ENCODE measurements at places on chromosomes 2 and 18. TPM values are rescaled to one million over a fixed set of nuclear protein-coding genes. Genes with fewer than 3 reads are reported as not detected.
A peak's percentile ranks its signal among the peaks of the same experiment; 100 is the strongest.

- peak; percentile 74 for DNase-seq
These were observed 78.0 kb upstream of the PNPT1 start for GRCh38 chr2:55771612-55772011.

DNA sequence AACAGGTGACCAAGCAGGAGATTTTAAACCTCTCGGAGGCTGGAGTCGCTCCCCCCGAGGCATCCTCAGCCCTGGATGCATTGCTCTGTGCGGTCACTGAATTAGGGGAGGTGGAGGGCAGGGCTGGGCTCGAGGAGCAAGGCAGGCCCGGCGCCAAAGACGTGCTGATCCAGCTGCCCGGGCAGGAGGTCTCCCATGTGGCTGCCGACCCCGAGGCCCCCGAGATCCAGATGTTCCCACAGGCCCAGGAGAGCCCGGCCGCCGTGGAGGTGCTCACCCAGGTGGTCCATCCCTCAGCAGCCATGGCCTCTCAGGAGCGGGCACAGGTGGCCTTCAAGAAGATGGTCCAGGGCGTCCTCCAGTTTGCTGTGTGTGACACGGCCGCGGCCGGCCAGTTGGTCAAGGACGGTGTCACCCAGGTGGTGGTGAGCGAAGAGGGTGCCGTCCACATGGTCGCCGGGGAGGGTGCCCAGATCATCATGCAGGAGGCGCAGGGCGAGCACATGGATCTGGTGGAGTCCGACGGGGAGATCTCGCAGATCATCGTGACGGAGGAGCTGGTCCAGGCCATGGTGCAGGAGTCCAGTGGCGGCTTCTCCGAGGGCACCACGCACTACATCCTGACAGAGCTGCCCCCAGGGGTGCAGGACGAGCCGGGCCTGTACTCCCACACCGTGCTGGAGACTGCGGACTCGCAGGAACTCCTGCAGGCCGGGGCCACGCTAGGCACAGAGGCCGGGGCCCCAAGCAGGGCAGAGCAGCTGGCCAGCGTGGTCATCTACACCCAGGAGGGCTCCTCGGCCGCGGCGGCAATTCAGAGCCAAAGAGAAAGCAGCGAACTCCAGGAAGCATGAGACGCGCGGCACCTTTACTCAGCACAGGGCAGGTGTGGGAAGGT is 145.1 kb downstream of the PTGR3 start:
- no peak for DNase-seq

The HOXD13 gene
- 3.8 TPM for total RNA-seq

DNA sequence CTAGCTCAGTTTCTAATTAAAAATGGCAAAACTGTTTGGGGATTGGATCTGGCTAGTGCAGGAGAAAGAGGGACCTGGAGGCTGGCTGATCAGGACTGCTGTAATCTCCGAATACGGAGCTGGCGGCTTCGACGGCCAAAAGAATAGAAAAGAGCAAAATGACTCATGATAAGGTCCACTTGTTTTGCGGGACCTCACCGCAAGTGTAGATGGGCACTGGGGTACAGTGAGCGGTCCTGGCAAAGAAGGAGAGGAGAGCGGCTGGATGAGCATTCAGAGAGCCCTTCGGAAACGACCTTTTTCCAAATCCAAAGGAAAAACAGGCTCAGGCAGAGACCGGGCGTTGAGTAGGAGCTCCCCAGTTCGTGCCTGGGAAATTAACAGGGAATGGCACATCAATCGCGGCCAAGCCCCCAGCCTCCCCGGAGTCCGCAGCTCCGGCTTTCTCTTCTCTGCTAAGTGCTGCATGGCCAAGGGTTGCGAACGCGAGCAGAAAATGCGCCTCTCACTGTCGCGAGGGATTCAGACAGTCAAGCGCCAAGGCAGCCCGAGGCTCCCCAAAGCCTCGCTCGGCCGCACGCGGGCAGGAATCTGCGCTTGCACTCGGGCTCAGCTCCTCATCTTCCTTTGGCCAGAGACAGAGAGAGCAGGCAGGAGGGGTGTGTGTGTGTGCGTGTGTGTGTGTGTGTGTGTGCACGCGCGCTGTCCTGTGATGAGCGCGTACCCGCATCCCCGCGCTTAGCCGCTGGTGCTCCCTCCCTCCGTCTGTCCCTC is 1.8 kb downstream of the DCC start:
- peak; percentile 12 for DNase-seq

The KLHL41 gene
- 0.11 TPM for total RNA-seq

GRCh38 chr2:238259061-238260020 is 19.5 kb upstream of the HES6 start:
- no peak for DNase-seq

The UGT1A8 gene
- not detected for total RNA-seq

The PARD6G gene
- total RNA-seq = 0.22 TPM

DNA sequence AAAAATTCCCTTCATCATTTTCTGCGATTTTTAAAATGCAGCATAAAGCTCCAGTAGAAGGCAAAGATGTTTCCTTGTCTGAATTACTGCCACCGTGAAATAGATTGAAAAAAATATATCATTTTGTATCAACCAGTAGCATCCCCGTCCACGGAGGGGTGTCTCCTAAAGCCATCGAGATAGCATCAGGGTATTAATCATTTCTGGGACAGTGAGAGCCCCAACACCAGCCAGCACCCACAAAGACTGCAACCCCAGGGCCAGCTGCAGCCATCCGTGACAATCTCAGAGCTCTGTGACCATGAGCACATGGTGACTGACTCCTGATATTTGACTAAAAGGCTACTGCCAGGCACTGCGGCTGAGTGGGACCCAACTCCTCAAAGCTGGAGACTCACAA is 64.1 kb upstream of the SIX3 start:
- no peak for DNase-seq

DNA sequence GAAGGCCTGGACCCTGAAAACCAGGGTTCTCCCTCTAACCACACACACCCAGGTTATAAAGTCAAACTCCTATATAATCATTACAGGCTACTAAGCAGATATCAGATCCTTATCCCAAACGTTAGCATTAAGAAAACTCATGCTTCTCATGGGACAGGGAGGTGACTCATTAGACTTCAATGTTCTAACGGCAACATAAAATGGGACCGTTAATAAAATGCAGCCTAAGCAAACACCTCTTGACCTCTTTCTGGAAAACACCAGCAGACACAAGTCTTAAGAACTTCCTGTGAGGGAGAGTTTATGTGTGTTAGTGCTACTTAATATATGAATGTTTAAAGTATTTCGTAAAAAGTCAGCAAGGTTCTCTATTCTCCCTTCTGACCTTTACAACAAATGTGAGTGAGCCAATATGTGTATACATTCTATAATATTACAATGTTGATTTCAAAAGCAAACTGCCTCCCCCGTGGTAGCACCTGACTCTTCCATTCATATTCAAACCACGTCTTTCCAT is 31.7 kb downstream of the LPIN2 start:
- peak; percentile 88 for DNase-seq

The MC5R gene
- total RNA-seq = not detected

The REG3A gene
- total RNA-seq = not detected

The CSRNP3 gene
- 0.43 TPM for total RNA-seq

GRCh38 chr2:2851316-2851715 is 520.2 kb upstream of the MYT1L start:
- DNase-seq = no peak

The NT5DC4 gene
- total RNA-seq = not detected

The CRYGD gene
- not detected for total RNA-seq

GRCh38 chr2:58448065-58448507 is 207.0 kb upstream of the FANCL start:
- DNase-seq = peak; percentile 80

The SLC40A1 gene
- not detected for total RNA-seq

The SERPINB5 gene
- not detected for total RNA-seq

DNA sequence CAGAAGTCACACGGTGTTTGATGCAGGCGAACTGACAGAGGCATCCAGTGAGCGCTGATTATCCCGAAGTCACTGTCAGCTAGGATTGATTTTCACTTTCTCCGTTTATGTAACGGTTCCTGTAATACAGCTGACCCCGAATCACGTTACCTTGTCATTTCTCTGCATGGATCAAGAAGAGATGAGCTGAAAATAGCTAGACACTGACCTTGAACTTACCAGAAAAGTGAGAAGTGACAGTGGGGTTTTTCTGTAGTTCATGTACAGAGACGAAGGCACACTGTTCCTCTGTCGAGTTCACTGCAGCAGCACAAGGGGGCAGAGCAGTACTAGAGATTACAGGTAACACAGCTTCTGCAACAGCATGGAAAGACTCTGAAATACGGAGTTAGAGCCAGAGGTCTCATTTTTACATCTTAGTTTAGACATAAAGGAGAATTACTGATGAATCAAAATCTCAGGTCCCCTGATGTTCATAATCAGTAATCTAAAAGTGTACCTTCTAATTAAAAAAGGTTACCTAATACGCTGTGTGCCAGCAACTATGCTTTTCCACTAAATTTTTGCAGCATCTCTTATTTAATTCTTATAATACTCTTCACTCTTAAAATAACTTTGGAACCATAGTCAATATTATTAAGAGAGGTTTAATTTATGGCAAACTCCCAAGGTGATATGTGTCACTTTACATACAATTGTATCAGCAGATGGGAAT is 33.1 kb downstream of the ARHGAP15 start:
- peak; percentile 53 for DNase-seq

The TMEM237 gene
- 57.5 TPM for total RNA-seq

The NPHP1 gene
- 2.0 TPM for total RNA-seq

GRCh38 chr2:64534363-64534762 is 10.2 kb downstream of the AFTPH start:
- no peak for DNase-seq

The C2orf78 gene
- total RNA-seq = not detected

DNA sequence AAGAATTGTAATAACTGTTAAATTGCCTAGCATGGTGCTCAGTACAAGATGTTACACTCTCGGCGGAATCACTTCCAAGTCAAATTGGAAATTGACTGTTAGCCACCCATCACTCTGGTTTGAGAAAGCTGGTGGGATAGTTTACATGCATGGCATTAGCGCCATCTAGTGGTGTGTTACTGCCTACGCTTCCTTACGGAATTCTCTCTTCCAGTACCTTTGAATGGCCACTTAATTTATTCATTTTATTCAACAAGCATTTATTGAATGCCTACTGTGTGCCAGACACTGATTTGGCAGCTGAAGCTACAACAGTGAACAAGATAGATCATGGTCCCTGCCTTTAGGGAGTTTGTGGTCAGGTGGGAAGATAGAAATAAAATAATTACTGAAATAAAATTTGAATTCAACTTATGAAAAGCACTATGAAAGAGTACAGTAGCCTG is 171.2 kb downstream of the TMEM247 start:
- DNase-seq = peak; percentile 89

- peak; percentile 73 for DNase-seq
These were observed 40.6 kb downstream of the GPD2 start for GRCh38 chr2:156476850-156477206.

The RBMS1 gene
- 99.3 TPM for total RNA-seq

DNA sequence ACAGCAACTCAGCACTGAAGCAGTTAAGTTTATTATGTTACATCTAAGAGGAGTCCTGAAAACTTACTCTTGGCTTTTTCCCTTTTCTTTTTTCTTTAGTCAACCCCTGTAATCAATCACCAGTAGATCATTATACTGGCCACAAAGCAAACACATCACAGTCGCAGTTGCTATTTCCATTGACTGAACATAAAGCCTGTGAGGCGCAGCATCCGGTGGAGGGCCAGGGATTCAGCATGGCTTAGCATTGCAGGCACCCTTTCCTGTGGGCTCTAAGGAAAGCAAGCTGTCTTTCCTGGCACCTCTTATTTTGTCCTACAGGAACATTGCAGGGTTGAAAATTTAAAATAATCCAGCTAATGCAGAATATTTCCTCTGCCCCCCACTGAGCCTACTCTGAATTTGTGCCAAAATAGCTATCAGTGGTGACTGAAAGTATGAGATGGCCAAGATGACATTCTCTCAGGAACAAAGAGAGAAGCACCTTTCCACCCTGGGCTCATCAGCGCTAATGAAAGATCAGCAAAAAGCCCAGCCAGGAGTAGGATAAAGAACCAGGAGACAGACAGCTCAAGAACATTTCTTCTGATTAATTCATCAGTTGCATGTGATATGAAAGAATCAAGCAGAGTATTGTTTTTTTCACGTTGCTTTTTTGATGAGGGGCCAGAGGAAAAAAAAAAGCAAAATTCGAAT is 85.3 kb upstream of the SULT1C3 start:
- no peak for DNase-seq

DNA sequence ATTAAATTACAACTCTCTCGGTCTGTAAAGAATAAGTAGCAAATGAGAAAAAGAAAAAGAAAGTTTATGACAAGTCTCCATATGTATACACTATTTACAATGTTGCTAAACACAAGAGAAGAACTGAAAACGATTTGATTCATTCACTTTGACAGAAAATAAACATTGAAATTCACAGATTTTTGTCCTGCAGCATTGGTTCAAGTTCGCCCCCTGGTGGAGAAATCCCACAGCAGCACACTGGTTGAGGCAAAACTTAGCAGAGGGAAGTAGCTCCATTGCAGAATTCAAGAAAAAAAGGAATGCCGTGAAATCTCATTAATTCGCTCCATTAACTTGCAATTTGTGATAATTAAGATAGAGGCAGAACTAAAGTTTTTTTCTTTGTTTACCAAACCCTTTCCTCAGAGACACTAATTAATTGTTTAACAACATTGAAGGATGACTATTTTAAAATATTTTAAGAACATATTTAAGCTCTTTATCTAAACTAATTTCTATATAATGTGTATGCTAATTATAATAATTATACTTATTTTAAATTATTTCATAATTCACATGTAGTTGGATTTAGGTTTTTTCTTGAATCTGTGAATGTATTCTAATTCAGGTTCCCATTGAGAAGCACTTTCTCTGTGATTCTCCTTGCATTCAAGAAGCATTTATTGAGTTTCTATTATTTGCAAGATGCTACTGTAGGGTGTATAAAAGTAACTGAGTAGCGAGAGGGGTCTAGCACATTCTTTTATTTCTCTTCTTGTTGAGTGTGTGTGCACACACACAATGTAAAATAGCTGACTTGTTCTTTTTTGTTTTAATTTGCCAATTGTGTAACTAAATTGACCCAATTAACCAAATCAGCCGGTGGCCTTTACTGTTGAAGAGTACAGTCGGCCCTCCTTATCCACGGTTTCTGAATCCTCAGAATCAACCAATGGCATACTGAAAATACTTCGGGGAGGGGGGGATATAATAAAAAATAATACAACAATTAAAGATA is 74.1 kb downstream of the COL4A3 start:
- DNase-seq = peak; percentile 65

The IGFBP2 gene
- 40.1 TPM for total RNA-seq

The MAP3K19 gene
- total RNA-seq = not detected

The FAM161A gene
- 0.76 TPM for total RNA-seq

The TRIP12 gene
- total RNA-seq = 121 TPM

The MFSD6 gene
- total RNA-seq = 4.9 TPM

The NR4A2 gene
- 1.1 TPM for total RNA-seq

The SOWAHC gene
- 43.6 TPM for total RNA-seq

- DNase-seq = no peak
These were observed 243.4 kb downstream of the ZNF516 start for GRCh38 chr18:76251691-76252090.
